Stimulated activated effector memory CD8-positive, alpha-beta T cell treated with anti-CD3 and anti-CD28 coated beads, Interleukin-12 subunit alpha, Interleukin-12 subunit beta, amount 100 ng/mL, for 72 hours (primary cell): ENCODE measurements at places on chromosomes 6 and 20.

- no peak for DNase-seq
Observed at GRCh38 chr6:132131758-132132157, 180.6 kb upstream of the CCN2 start.

- DNase-seq, result no peak
Observed at GRCh38 chr20:10780901-10781300, 107.1 kb upstream of the JAG1 start.

DNA sequence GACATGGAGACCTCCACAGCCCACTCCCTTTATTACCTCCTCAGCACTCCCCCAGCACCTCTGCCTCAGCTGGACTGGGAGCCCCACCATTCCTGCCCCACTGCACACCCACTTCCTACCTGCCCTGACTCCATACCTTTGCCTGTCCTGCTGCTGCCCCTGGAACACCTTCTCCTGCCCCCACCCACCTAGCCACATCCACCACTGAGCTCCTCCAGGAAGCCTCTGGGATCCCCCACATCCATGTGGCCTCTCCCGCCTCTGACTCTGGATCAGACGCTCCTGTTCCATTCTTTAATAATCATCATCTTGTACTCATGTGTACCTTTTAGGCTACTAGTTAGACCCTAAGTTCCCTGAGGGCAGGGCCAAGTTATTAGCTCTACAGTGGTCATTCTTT lies 2.2 kb upstream of the SDCBP2 start:
- no peak for DNase-seq

GRCh38 chr20:46130534-46130933 lies 12.4 kb downstream of the CD40 start:
- DNase-seq, result no peak

DNA sequence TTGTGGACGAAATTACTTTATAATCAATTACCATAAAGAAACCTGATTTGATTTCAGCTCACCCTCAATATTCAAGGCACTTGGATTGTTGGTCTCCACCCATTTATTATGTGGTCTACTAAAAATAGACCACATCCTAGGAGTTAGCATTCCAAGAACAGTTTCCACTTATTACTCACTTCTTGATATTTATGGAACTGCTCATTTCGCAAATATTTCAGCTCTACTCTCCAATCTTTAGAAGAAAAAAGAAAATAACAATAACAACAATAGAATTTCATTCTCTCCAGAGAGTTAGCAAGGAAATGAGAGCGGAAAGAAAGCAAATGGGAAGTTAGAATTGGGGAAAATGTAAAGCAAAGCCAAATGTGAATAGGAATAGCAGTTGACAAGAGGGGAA lies 26.2 kb upstream of the HDAC2 start:
- no peak for DNase-seq

- no peak for DNase-seq
Observed at GRCh38 chr20:23103284-23104018, 17.3 kb upstream of the CD93 start.
